Ascending aorta (tissue), 2 donors: ENCODE measurements at places on chromosomes 5 and 9.

GRCh38 chr5:112951124-112951702 lies 25.4 kb upstream of the DCP2 start:
- DNase-seq, result no peak

GRCh38 chr5:90022711-90023053 lies 386.9 kb downstream of the CETN3 start:
- no peak for DNase-seq

DNA sequence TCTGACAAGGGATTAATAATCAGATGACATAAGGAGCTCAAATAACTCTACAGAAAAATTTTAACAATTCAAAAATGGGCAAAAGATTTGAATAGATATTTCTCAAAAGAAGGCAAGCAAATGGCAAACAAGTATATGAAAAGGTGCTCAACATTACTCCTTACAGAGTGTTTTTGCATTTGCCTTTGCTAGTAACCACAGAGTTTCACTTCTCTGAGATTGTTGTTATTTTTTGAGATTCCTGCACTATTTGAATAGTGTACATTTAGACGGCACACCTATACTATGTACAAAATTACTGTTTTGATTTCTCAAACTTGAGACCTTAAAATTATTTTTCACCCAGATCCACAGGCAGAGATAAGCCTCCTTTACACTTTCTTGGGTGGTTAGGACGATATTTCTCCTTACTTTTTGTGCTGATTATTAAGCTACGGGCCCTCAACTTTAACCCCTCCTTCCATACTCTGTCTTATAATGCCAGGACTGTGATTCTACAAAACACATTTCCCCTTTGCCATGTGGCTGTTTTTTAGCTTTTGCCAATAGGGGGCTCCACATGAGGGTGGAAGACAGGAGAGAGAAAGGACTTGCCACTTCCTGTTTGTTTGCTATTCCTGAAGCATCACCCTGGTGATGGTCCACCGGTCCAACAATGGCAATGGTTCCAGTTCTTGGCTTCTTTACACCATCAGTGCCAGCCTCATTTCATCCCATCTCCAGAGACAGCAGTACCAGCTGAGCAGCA lies 65.0 kb upstream of the DAP start:
- DNase-seq, result no peak

DNA sequence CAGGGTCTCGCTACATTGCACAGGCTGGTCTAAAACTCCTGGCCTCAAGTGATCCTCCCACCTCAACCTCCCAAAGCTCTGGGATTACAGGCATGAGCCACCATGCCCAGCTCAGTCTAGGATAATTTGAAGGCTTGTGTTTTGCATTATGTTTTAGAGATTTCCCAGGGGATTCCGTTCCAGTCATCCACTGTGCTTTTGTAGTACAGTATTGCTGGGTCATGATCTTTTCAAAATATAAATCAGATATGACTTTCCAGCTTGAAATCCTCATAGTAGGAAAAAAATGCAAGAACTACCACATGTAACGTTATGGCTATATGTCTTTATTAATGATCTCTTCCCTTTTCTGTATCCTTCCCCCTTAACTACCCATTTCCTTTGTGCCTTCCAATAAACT lies 338.1 kb downstream of the PRELID2 start:
- no peak for DNase-seq

GRCh38 chr5:156322666-156323065 lies 4.3 kb upstream of the SGCD start:
- DNase-seq, result no peak

- DNase-seq, result no peak
Measured at GRCh38 chr5:33711094-33711679, 180.6 kb downstream of the ADAMTS12 start.

DNA sequence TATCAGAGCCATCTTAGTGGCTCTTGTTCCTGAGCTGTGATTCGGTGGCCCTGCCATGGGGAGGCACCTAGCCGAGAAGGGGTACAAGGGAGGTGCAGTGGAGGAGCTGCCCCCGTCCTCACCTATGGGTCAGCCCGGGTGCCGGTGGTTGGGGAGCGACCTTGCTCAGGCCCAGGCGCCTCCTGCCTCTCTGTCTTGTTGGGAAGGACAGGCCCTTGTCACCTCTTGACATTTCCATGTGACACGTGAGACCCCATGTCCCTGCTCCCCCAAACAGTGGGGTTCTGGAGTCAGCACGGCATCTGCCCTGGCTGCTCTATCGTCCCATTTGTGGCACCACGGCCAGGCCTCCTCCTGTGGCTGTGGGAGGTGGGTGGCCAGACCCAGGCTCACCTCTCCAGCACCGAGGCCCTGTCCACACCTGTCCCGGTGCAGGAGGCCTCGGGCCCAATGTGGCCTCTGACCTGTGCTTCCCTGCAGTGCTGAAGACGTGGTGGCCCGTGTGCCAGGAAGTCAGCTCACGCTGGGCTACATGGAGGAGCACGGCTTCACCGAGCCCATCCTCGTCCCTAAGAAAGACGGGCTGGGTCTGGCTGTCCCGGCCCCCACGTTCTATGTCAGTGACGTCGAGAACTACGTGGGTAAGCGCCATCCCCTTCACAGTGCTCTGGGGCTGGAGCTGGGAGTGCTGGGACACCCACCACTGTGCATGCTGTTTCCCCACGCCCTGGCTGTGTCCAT lies 68.9 kb downstream of the PHF2 start:
- DNase-seq, result no peak

DNA sequence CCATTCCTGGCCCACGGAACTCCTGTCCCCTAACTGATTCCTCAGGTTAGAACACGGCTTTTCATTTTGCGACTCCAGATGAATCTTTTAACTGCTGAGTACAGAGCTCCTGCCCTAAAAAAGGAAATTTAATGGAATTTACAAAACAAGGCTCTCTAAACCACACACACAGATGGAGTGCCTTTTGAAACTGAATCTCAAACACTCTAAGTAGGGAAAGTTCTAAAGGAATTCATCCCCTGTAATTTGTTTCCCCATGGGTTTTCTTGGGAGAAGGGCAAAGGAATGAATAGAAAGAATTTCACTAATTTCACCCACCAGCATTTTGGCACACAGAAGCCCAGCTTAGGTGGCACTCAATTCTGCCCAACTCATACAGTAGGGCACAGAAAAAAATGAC lies 106.5 kb downstream of the THBS4 start:
- no peak for DNase-seq

GRCh38 chr5:80662108-80662507 lies 7.3 kb upstream of the DHFR start:
- DNase-seq, result no peak

DNA sequence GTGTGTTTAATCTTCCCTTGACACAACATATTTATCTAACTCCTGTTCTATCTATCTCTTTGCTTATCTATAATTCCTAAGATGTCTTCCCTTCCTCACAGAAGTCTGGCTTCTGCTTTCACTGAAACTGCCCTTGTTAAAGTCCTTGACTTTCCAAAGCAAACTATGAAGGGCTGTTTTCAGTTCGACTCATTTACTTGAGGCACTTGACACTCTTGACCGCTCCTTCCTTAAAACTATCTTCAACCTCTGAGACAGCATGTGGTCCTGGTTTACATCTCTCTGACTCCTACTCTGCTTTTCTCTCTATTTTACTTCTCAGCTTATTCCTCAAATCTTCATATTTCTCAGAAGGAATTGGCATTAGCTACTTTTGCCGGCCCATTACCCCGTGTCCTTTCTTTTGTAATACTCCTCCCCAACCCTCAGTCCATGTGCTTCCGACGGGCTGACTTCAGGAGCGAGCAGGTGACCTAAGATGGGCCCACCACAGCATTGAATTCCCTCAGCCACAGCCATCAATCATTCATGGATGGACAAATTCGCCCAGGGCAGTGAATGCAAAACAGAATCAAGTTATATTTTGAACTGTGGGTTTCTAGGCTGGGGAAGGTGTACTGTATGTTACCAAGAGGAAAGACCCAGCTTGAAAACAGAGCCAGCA lies 1089.2 kb downstream of the PTPRD start:
- DNase-seq, result no peak

GRCh38 chr9:98660541-98660940 lies 48.2 kb downstream of the GABBR2 start:
- no peak for DNase-seq

GRCh38 chr9:87643107-87643650 lies 82.7 kb upstream of the CTSL start:
- no peak for DNase-seq

- DNase-seq, result no peak
Measured at GRCh38 chr5:38556088-38556598, 303 bp downstream of the LIFR start.

DNA sequence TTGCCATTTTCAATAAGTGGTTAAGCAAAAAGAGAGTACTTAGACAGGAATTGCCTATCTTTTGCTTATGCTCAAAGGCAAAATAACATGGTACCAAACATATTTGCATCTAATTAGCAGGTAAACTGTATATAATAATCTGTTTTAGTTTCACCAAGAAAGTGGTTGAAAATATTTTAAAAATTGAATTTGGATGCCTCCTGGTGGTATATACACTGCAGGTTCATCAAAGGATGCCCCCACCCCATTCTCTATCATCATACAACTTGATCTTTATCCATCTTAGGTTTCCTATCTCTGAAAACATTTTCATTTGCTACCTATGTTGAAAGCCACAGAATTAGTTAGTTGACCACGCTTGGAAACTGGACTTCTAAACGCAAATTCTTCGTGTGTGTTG lies 47.0 kb upstream of the MROH2B start:
- DNase-seq, result no peak

- no peak for DNase-seq
Measured at GRCh38 chr9:82192211-82192610, 203.6 kb downstream of the SPATA31D1 start.

GRCh38 chr9:10875752-10876151 lies 262.9 kb upstream of the PTPRD start:
- no peak for DNase-seq

GRCh38 chr5:127997201-127997704 lies 86.3 kb upstream of the SLC12A2 start:
- DNase-seq, result no peak

GRCh38 chr9:77959803-77960202 lies 71.8 kb downstream of the GNAQ start:
- DNase-seq, result no peak

DNA sequence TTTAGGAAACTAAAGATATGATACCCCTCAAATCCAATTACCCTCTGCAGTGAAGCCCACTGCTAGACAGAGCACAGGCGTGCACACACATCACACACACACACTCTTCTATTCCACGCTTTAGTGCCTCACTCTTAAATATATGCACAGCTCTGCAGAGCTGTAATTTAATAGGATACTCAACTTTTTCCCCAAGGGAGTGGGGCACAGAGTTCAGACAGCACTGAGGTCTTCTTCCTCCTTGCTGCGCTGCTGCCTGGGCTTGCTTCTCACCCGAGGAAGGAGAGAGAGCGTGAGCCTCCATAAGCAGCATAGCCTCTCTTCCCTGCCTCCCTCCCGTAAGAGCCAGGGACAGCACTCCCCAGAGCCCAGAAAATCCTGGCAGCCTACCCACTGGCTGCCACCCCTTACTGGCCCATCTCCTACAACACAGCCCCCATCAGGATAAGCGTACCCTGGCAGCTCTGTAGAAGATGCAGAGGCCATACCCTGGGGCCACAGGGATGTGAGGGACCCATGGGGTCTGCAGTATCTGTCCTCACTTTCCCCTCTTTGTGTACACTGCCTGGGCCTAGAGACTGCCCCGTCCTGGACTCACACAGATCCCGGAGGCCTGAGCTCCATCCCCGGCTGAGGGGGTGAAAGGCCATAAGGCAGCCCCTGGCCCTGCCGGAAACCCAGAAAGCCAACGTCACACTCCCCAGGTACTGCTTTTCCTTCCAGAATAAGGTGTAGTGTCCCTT lies 102.1 kb downstream of the C5orf15 start:
- no peak for DNase-seq

DNA sequence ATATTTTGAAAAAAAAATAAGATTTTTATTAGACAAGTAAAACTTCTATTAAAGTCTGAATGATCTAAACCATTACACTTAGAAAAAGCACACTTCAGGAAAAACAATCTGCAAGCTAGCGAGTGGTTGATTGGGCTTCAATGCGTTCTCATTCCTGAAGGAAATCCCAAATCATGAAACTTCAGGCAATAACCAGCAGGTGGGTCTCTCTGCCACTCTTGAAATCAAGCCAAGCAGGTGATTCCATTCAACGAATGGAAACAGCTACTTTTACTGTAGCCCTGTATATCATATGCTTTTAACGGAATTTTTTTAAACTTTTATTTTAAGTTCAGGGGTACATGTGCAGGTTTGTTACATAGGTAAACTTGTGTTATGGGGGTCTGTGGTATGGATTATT lies 234.5 kb upstream of the TRPM3 start:
- DNase-seq, result no peak

GRCh38 chr5:129063483-129064113 lies 31.0 kb upstream of the ISOC1 start:
- DNase-seq, result no peak

DNA sequence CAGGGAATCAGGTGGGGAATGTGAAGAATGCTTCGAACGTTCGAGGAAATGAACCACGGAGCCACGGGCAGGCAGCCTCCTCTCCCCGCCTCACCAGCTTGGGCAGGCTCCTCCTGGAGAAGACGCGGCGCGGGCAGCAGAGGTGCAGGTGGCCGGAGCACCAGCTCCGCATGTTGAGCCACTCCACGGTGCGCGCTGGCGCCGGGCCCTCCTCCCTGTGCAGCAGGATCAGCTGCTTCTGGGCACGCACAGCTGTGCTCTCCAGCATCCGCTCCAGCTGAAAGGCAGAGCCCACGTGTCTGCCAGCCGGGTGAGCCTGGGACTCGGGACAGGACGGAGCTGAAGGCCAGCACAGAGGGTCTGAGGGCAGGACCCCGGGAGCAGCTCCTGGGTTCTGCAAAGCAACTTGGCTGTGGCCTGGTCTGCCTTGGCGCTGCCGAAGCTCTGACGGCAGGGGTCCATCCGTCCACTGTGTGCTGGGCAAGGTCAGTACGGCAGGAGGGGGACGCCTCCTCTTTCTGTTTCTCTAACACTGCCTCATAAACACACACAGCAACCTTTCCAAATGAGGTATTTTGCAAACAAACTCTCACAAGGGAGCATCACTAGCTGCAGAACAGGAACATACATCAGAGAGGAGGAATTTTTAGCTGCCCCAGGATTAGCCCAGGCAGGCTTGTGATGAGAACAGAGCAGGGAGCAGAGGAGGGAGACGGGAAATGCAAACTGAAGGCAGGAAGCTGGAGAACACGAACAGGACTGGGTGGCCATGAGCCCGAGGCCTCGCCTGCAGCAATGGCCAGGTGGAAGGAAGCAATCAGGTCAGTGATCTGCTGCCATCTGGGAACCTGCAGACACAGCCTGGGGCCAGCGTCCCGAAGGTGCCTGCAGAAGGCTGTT lies 20.1 kb upstream of the NSMF start:
- no peak for DNase-seq
